ENCODE measurements at places on chromosomes 3 and 15.

DNA sequence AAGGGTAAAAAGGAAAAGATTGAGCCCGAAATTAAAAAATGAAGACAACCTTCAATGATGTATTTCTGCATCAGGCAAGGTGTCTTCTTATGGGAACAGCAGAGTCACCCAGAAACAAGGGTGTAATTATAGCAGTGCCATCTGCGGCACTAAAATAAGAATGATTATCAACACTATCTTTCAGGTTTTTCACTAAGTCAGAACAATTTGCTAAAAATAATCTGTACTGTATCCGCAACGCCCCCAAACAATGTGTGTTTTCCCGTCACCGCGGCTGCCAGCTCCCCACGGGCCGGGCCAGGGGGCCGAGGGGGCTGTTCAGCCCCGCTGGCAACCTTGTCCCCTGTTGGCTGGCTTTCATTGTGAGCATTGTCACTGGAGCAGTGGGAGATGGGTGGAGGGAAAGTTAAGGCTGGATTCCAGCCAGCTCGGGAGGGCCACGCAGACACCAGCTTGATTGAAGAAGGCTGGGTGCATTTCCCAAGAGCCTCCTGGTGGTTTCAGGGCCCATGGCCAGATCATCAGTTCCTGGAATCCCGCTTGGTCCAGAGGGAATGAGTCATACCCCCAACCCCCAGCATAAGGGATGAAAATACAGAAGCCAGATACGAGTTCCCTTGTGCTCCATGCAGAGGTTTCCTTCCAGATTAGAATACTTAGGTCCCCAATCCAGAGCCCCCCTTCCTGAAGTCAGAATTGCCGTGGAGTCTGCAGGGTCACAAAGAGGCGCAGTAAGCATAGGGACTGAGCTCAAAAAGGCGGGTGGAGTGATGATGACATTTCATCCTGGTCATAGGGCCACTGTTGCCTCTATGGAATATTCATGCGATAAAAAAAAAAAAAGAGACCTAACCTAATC, 90.2 kb upstream of the KLF13 start:
- no peak for DNase-seq

DNA sequence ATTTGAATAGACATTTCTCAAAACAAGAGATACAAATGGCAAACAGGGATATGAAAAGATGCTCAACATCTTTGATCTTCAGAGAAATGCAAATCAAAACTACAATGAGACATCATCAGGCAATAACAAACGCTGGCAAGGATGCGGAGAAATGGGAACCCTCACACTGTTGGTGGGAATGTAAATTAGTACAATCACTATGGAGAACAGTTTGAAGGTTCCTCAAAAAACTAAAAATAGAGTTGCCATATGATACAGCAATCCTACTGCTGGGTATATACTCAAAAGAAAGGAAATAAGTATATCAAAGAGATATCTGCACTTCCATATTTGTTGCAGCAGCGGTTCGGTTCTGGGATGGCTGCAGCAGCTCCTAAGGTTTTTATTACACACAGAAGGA, 16.8 kb upstream of the LARS2 start:
- DNase-seq, result no peak

- no peak for DNase-seq
Measured at GRCh38 chr3:178277605-178278004, 258.6 kb upstream of the KCNMB2 start.

DNA sequence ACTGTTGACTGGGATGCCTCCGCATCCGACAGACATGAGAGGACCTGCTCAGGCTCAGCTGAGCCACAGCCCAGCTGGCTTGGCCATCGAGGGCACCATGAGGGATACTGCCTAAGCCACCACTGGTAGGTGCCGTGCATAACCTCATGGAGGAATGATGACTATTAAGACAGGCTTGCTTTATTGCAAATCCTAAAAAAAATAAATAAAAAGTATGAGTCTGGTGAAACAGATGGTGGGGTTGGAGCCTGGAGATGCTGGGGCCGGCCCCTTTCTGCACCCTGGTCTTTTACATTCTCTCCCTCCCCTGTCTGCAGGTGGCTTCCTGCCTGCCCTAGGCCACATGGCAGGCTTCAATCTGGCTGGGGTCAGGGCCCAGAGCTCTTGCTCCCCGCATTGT, 24.0 kb upstream of the RAD18 start:
- DNase-seq, result no peak

- no peak for DNase-seq
Measured at GRCh38 chr3:46214751-46215352, 6.7 kb upstream of the CCR1 start.

DNA sequence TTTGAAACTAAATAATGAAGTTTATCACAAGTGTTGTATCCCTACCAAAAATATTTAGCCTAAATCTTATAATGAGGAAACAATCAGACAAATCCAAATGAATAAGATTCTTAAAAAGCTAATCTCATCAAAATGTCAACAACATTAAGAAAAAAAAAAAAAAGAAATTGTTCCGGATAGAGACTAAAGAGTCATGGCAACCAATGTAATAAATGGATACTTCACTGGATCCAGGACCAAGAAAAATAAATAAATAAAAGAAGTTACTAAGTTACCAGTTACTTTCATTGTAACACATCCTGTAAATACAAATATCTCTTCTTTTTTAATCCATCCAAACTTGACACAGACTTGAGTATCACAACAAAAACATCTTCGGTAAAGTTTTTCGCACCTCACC, 607 bp downstream of the MRPL47 start:
- DNase-seq, result no peak

GRCh38 chr15:68341760-68342725, 64.5 kb downstream of the FEM1B start:
- no peak for DNase-seq

DNA sequence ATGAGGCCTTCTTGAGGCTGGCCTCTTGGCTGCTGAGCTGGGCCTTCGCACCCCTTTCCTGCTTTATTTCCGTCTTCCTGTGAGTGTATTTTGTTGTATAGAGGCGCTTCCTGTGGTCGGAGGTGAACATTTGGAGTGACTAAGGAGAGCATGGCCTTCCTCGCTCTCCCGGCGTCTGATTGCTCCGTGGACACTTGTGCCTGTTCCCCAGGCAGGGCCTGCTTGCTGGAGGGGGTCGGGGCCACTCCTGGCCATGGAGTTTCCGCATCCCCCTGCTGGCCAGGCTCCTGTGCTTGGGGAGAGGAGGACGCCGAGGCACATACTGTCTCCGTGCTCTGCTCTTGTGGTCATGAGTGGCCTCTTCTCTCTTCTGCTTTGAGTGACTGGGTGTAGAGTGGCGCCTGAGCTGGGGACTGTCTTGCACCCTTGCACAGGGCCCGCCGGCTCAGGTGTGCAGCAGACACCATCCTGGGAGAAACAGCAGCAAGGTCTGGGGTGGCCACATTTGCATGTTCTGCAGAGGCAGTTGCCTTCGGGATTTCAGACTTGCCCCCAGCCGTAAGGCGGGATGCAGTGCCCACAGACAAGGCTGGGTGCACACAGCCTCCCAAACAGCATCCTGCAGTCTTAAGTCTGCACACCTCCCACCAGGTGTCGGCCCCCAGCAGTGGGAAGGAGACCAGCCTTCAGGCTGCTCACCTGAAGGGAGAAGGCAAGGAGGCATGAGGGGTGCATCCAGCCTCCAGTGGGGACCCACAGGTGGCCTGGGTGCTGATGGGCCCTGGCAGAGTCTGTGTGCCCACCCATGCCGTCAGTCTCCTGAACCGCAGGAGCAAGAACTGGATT, 16.4 kb downstream of the KLF13 start:
- DNase-seq, result no peak

DNA sequence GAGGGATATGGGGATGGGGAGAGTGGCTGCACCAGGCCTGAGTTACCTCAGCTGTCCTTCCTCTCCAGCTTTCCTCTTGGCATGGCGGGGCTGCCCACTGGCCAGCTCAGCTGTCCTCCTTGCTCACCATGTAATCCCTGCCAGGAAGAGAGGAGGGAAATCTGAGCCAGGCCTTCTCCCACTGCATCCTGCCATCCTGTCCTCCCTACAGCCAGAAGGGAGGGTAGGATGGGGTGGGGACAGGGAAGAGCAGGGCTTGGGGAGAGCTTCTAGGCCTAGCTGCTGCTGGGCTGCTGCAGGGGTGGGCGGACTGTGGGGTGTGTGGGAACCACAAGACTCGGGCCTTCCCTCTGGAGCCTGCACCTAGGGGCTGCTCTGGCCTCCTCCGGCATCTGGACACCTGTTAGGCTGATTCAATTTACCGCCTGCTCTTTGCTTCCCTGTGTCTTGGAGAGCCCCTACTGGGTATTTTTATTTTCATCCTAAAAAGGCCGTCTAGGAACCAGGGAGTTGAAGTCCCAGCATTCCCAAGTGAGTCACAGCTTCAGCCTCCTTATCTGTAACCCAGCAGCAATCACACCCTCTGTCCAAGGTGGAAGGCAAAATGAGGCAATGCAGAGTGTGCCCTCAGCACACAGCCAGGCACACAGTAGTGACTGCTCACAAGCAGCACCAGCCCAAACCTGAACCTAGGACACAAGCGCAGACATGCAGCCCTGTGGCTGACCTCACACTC, 13.1 kb upstream of the KY start:
- no peak for DNase-seq

DNA sequence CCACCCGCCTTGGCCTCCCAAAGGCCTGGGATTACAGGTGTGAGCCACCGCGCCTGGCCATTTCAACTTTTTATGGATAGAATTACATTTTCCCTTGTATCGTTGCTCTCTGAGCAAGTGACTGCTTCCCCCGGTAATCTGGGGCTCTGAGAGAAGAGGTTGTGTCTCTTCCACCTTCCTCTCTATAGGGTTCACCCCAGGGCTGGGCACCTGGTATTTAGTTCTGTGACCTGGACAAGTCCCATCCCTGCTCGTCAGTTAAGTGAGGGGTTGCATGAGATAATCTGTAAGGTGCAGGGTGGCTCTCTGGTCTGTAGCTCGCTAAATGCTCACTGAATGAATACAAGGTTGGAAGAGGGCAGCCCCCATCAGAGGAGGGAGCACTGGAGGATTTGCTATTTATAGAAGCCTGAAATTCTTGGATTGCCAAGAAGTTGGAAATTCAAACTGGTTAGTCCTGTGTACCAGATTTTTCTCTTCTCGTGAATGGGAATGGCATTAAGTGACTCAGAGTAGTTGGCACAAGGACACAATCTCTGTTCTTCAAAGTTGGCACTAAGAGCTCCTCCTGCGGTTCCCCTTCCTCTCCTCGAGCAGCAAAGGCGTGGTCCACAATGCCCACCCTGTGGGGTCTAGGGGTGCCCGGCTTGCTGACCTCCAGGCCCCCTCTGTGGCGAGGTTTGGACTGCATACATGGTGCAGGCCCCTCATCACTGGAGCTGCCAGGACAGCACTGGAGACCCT, 68.1 kb upstream of the DLG1 start:
- DNase-seq, result no peak

DNA sequence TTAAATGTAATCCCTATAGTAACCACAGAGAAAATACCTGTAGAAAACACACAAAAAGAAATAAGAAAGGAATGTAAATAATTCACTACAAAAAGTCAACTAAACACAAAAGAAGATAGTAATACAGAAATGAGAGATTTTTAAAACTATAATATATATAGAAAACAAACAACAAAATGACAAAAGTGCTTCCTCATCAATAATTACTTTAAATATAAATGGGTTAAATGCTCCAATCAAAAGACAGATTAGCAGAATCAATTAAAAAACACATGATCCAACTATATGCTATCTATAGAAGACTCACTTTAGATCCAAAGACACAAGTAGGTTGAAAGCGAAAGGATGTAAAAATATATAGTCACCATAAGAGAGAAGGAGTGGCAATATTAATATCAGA, 45.8 kb downstream of the FRMD5 start:
- no peak for DNase-seq

DNA sequence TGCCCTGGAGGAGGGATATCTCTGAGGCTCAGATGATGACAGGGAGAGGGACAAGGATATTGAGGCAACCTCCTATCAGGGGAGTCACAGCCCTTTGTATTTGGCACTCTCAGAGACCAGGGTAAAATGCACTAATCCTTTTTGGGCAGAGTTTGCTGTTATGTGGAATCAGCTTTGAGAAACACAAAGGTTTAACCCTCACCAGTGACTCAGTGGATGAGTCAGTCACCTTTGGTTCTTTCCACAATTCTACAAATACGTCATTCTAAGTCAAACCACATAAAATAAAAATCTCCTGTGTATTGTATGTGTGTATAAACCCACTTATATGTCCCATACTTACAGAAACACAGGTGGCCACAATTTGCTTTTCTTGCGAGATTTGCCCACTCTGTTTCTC, 5.1 kb downstream of the LSAMP start:
- DNase-seq, result no peak

DNA sequence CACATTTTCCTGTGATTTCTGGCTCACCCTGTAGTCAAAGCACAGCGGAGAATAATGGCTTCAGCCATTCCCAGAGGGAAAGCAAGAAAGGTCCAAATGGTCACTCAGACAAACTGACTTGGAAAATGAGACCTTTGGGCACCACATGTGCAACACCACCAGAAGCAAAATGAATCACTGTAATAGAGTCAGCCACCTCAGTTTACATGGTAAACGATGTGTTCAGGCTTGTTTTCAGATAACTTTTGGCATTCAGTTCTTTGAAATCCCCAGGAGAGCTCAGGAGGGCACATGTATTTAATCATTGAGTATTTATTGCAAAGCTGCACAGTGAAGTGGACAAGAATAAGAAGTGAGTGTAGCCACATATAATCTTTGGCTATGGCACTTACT, 38.4 kb upstream of the ALCAM start:
- no peak for DNase-seq

- no peak for DNase-seq
Measured at GRCh38 chr15:68047826-68048225, 6.3 kb upstream of the PIAS1 start.
